ENCODE measurements at places on chromosomes 16 and 17.

GRCh38 chr17:14506364-14506763 lies 205.5 kb downstream of the HS3ST3B1 start:
- DNase-seq = no peak

DNA sequence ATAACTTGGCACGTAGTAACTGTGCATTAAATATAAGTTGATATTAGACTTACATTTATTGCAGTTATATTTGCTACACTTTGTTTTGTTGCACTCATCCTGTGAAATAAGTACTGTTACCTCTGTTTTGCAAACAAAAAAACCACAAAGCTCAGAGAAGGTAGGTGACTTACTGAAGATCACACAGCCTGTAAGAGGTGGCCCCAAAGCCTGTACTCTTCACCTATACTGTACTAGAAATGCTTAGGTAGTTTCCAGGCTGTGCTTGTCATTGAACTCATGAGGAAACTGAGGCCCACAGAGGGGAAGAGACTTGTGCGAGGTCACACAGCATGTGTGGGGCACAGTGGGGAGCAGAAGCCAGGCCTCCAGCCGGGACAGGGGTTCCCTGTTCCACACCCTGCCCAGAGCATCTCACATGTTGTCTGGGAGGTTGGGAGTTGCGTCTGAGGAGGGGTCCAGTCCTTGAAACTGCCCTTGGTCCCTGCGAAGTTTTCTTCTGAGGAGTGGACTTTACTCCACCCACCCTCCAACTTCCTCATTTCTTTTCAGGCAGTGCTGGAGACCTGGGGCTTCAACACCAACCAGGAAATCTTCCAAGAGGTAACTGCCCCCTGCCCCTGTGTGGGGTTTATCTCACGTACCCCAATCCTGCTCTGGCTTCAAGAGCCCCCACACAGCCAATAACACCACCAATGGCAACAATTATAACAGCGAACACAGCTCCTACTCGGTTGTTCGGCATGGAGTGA lies 13.0 kb downstream of the CETP start:
- no peak for DNase-seq

DNA sequence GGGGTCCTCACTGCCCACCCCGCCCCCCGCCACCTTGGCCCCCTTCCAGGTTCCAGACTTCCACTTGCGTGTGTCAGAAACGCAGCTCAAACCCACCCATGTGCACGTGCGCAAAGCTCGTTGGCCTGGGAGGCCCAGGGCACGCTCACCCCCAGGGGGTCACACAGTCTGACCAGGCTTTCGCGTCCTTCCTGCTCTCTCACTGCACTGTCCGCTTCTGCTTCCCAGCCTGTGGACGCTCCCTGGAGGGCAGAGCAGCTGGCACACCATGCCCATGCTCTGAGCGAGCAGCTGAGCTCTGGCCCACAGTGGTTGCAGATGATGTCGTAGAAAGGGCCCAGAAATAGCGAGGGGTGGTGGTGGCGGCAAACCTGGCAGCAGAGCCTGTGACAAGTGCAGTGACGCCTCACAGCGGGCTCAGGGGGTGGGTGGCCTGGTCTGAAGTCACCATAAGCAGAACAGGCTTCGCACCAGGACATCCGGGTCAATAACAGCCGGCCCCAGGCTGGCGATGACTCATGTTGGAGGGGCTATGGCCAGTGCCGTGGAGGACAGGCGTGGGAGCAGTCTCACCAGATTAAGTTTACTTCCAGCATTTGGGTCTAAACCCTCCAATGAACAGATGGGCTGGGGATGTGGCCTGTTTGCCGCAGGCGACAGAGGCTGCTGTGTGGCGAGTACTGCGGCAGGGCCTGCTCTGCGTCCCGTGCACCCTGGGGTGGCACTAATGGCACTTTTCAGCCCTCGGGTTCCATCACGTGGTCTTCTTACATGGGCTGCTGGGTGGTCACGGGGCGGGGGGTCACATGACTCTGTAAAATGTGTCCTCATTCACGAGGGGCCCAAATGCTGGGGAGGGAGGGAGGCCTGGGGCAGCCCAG lies 49.0 kb downstream of the NT5M start:
- DNase-seq = no peak

DNA sequence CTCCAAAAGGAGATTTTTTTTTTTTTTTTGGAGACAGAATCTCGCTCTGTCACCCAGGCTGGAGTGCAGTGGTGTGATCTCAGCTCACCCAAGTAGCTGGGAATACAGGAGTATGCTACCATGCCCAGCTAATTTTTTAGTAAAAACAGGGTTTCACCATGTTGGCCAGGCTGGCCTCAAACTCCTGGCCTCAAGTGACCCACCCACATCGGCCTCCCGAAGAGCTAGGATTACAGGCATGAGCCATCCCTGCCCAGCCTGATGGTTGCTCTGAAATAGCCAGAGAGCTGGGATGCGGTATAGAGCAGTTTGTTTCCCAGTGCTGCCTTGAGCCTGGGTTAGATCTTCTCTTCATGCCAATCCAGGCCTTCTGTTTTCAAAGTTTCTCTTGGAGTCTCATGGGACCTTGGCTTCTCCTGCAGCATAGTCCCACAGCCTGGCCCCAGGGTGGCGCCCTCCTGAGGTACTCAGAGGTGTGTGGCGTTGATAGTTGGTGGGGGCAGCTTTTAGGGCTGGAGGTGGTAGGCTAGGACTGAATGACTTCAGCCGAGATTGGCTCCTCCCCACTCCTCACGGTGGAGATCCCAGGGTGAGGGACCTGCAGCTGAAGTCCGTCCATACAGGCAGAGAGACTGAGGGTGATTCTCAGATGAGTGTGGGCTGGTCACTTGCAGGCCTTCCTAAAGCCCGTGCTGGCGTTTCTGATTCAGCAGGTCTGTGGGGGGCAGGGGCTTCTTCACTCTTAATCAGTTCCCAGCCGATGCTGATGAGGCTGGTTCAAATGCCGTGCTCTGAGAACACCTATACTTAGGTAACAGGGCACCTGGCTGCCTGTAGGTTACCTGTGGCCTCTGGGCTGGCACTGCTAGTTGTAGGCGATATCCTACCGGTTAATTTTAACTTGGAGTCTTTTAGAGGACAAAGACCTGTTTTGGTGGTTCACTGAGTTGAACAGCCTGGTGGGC lies 52.0 kb downstream of the TNFRSF13B start:
- no peak for DNase-seq

GRCh38 chr16:85471469-85472431 lies 141.4 kb upstream of the GSE1 start:
- DNase-seq = no peak

DNA sequence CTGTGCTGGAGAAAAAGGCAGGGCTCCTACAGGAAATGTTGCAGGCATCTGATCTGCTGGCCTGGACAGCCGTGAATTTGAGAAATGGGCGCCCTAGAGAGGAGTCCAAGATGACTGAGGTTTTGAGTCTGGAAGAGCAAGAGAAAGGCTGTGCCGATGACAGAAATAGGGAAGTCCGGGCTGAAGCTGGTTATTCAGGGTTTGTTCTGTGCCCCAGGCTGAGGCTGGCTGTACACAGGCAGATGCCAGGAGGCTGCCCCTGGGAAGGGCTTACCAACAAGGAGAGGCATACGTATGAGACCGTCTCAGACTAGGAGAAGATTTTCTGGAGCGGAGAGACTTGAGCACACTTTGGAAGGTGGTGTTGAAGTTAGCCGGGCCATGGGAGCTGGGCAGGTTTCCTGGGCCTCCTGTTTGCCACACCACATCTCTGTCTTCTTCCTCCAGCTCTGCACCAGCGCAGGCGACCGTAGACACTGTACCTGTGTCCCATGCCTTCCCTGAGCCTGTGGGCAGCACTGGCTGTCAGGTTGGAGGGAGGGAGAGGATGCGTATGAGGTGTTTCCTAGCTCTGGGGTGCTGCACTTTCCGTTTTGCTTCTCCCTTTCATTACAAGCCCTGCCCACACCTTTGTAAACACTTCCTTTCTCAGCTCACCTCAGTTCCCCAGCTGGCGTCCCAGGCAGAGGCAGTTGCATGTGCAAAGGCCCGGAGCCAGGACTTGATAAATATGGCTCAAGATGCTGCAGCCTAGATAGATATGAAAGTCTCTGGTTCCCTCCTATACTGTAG lies 80.8 kb downstream of the SPECC1 start:
- DNase-seq = no peak

- no peak for DNase-seq
These were observed 343.8 kb downstream of the SNX29 start for GRCh38 chr16:12320298-12320706.

DNA sequence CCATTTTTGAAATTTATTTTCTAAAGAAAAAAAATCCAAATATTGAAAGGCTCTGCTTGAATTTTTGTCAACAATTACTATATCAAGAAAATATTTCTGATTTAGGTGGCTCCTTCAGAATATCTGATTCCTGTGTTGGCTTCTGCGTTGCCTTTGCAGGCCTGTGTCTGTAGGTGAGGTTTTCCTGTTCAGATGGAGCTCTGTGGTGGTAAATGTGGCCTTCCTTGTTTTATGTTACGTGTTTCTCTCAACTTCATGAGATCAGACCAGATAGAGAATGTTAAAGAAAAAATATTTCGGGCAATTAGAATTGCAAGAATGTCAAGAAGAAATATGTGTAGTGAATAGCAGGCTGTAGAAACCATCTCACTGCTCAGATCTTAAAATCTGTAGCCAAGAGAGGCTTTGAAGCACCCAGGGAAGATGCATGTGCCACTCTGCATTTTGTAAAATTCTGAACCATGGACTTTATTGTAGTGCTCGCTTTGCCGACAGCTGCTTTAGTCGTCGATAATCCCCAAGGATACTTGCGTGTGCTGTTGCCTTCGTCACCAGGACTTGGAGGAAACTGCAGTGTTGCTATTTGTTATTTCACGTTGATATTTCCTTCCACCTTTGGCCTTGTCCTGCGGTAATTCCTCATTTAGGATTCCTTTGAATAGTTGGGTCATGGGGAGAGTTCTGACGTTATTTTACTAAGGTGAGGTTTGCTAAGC lies 69.9 kb downstream of the RPTOR start:
- DNase-seq = no peak

- no peak for DNase-seq
These were observed 11.1 kb downstream of the FANCA start for GRCh38 chr16:89805136-89805905.

DNA sequence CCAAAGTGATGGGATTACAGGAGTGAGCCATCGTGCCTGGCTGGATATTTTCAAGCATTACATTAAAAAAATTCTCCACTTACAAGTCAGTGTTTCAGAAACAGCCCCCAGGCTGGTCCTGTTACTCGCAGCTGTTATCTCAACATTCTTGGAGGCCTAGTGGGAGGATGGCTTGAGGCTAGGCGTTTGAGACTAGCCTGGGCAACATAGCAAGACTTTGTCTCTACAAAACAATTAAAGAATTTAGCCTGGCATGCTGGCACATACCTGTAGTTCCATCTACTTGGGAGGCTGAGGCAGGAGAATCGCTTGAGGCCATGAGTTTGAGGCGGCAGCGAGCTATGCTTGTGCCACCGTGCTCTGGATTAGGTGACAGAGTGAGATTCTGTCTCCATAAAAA lies 26.5 kb upstream of the SPNS3 start:
- no peak for DNase-seq
